Activated CD8-positive, alpha-beta memory T cell treated with anti-CD3 and anti-CD28 coated beads, Interleukin-2, amount 10 ng/mL, durations not matched to agents 7 days and 5 days (primary cell): ENCODE measurements at places on chromosomes 11 and 22. TPM values are rescaled to one million over a fixed set of nuclear protein-coding genes. Genes with fewer than 3 reads are reported as not detected.

RCOR2 gene
- total RNA-seq, result 0.16 TPM

- DNase-seq, result no peak
Observed at GRCh38 chr11:104946907-104947306, 21.5 kb downstream of the CASP4 start.

DNA sequence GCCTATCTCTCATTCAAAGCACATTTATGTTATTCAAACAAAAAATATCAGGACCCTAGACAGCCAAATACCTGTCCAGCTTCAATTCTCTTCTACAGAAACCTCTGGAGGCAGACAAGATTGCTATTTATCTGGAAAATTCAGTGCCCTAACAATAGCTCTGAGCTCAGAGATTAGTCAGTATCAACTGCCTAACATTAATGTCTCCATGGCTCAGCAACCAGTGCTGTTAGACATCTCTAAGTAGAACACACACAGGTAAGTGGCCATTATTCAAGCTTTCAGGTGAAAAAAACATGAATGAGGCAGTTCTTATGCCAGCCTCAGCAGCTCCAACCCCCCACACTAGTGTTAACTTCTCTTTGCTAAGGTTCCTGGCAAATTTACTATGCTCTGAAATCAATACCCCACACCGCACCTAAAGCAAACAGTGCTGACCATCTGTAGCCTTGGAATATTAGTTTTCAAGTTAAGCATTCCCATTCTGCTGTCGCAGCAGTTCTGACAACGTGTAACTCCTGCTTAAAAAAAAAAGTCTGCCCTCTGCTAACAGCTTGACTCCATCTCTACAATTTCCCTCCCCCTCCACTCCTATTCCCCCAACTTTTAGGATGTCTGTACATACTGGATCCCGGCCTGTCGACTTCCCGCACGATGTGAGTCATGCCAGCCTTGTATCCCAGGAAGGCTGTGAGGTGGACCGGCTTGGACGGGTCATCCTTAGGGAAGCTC is 1.5 kb downstream of the RPL3 start:
- DNase-seq, result no peak

DNA sequence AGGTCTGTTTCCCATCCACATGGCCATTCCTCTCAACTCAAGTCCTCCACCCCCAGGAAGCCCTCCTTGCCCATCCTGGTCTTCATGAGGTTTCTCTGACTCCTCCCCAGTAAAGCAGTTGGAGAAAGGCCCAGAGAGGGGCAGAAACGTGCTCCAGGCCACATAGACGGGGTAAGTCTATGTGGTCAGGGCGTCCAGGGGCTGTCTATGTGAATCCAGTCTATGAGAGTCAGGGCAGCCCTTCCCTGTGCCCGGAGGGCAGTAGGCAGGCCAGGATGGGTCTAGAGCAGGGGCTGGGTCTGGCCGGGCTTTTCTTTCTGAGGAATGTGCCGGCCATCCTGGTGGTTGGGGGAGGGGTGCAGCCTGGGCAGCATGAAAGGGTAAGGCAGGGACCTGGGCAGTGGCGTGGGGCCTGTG is 11.7 kb downstream of the GUCD1 start:
- DNase-seq, result no peak

BAIAP2L2 gene
- 0.37 TPM for total RNA-seq

GLB1L2 gene
- total RNA-seq, result 1.3 TPM

- no peak for DNase-seq
Observed at GRCh38 chr22:43823353-43823908, 11.3 kb upstream of the EFCAB6 start.

- DNase-seq, result no peak
Observed at GRCh38 chr22:35394011-35394312, 6.0 kb upstream of the MCM5 start.

- DNase-seq, result no peak
Observed at GRCh38 chr22:37020192-37020479, 594 bp downstream of the MPST start.

HORMAD2 gene
- total RNA-seq, result not detected

DEPDC7 gene
- total RNA-seq, result 2.3 TPM

GRCh38 chr22:49553076-49553475 is 274.6 kb downstream of the BRD1 start:
- no peak for DNase-seq

GRCh38 chr22:36336246-36337182 is 51.3 kb downstream of the MYH9 start:
- no peak for DNase-seq

DNA sequence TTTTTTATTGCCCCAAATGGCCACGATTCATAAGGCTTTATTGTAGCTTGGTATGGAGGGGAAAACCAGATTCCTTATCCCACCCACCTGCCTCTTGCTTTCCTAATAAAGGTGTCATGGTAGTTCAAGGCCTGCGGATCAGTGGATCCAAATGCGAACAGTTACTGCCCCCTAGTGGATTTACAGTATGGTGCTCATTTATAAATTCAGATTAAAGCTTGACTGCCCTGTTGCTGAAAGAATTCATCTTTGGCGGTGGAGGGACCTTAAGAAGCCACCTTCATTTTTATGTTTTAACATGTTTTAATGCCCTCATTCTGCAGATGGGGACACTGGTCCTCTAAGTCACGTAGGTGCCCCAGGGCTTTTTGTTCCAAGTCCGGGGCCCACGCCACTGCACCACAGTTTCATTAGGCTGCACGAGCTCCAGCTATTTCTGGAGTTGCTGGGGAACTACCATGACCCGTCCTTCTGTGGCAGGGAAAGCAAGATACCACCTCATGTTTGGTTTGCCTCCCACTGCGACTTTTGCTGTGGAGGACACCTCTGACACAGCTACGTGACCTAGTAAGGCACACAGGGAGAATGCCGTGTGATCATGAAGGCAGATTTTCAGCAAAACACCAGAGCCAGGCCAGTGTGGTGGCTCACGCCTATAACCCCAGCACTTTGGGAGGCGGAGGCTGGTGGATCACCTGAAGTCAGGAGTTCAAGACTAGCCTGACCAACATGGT is 15.6 kb upstream of the INCENP start:
- peak; percentile 51 for DNase-seq

DNA sequence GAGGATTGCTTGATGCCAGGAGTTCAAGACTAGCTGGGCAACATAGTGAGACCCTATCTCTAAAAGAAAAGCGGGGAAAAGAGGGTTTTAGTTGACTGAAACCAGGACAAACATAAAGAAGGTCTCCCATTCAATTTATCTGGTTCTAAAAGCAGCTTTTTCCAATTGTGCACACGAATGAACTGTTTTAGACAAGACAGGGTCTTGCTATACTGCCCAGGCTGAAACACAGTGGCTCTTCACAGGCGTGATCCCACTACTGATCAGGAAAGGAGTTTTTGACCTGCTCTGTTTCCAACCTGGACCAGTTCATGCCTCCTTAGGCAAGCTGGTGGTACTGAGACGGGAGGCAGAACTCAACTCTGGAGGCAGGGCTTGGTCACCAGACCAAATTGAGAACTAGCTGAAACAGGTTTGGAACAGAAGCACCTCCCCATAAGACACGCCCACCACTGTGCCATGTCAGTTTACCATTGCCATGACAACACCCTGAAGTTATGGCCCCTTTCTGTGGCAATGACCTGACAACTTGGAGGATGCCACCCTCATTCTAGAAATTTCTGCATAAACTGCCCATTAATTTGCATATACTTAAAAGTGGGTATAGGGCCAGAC is 2.8 kb upstream of the NUCB2 start:
- DNase-seq, result no peak

DNA sequence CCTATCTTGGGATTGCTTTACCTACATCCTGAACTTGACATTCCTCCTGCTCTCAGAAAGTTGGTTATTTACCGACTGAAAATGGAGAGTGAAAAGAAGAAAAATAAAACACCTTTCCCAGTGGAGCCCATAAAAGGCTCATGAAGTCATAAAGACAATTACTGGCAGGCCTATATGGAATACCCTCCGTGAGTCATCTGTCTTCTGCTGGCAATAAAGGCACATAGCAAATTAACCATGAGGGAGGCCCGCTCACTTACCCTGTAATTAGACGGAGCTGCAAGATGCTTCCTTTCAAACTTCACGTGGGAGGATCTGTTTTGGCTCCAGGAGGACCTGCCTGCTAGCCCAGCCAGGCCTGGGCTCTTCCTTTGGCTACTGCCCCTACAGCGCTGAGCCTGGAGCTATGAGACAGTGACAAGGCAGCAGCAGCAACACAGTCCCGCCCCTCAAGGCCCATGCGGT is 540.4 kb downstream of the BUD13 start:
- DNase-seq, result no peak

DNA sequence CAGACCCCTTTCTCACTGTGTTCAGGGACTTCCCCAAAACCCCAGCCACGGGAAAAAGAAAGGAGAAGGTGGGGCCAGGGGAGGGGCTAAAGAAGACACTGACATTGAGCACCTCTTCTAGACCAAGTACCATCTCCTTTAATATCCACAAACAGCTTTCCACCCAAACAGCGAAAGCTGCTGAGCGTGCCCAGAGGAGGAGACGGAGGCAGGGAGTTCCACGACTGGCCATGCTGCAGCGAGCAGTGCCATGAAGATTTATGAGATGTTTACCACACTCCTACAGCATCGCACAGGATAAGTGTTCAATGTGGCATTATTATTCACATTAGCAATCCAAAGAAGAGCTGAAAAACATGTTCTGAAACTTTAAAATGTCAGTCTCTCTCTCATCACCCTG is 127.4 kb downstream of the LARGE1 start:
- DNase-seq, result no peak

SEPTIN3 gene
- total RNA-seq, result 1.2 TPM

TNKS1BP1 gene
- 5.8 TPM for total RNA-seq

DNA sequence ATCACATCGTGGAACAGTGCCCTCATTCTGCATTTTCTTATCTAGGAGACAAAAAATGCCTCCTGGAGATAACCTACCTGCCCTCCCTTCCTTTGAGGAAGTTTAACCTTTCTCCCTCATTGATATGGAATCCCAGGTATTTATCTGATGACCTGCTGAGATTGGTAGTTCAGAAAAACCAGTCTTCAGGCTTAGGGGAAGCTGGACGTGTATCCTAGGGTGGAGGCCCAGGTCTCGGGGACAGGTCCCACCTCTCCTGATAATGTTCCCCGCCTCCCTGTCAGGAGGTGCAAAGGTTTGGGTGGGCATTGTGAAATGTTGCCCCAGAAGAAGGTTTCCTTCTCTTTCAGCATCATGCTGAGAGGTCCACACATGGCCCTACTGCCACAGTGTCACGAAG is 186.9 kb upstream of the NAV2 start:
- DNase-seq, result no peak

DNA sequence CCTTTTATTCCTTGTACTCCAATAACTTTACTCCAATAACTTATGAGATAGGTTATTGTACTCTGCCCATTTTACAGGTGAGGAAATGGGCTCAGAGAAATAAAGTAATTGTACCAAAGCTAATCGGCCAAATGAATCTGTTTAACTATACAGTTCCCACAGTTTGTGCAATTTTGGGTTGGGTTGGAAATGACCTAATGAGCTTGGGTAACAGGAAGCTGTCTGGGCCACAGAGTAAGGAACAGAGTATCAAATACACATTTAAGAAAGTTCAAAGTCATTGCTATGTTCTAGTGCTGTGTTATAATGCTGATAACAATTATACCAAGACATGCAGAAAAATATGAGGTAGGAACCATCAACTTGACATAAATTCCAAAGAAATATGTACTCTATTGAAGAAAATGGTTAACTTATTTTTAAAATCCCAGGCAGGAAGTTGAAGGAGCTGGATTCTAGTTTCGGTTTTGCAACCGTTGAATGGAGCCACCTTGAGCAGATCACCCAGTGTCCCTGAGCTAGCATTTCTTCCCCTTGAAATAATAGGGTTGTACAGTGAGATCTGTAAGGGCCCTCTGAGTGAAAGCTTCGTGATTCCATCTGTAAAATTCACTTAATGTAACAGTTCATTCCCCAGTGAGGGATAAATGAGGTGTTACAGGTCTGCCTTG is 360.9 kb upstream of the NARS2 start:
- DNase-seq, result no peak

DNA sequence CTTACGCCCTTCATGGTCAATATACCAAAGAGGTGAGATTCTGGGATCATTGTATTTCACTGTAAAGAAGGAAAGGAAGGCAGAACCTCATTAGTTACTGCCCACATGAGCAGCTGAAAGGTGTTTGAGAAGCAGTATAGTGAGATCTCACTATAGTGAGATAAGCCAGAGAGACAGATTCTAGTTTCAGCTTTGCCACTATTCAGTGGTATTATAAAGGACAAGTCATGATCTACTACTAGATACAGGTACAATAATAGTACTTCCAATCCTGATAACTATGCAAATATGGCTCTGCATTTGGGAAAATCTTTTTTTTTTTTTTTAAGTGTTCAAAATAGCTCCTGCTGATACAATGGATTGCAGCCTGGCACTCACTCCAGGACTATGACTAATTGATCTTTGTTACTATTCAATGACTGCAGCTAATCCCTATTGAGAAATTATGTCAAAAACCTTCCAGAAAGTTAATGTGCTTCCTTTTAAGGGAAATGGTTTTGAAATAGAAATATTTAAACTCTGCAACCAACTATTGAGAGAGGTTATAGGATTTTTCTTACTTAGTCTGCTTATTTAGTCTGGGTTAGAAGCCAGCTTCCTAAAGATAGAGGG is 8.3 kb upstream of the DLAT start:
- no peak for DNase-seq

SERPING1 gene
- not detected for total RNA-seq

OLFML1 gene
- not detected for total RNA-seq

DNA sequence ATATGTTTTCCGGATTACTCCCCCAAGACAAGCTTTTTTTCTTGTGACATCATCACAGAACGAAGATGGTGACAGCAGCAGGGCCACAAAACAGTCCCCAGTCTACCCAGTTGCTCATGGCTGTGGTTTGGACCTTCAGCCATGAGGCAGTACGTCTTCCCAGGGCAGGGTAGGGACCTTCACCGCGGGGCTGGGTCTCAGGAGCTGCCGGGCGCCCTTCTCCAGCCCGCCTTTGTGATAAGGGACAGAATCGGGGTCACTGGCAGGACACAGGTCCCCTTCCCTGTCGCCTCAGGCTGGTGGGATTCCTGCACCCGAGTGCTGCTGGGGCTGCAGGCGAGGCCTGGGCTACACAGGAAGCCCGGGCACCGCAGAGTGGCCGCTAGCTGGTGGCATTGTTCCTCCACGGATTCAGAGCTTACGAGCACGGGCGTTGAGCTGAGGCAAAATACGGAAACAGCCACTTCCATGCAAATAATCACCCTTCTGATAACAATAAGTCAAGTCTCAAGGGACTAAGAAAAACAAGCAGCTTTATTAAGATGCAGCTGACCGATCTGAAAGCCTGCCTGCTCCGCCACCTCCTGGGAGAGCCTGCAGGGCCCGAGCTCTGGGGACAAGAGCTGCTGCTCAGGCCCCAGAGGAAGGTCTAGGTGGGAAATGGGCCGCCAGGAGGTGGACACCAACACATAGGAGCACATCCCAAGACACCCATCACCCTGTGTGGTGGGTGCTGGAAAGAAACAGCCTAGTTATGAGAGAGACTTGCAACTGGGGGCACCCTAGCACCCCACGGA is 12.3 kb downstream of the TBX1 start:
- DNase-seq, result no peak

- no peak for DNase-seq
Observed at GRCh38 chr11:3126901-3127691, 38.0 kb downstream of the OSBPL5 start.
